Activated CD8-positive, alpha-beta memory T cell treated with anti-CD3 and anti-CD28 coated beads for 1 hour (primary cell): ENCODE measurements at places on chromosomes 12 and 14.

GRCh38 chr14:73239393-73240241 is 2.3 kb downstream of the PAPLN start:
- DNase-seq: no peak

GRCh38 chr12:75816897-75817296 is 214.7 kb downstream of the PHLDA1 start:
- DNase-seq: no peak

DNA sequence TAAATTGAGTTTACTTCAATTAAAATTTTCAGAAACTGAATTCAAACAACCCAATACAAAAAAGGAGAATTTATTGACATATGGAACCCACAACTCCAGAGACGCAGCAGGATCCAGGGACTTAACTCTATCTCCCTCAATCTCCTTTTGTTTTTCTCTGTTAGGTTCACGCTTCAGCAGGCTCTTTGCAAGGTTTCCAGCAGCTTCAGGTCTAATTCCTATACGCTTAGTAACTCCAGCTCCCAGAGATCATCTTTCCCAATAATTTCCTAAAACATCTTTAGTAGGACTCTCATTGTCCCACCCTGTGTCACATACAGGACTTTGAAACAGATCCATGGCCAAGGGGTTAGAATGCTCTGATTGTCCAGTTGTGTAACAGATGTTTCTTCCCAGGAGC is 175.2 kb downstream of the RMST start:
- no peak for DNase-seq

- DNase-seq: no peak
Observed at GRCh38 chr14:63212209-63212608, 8.0 kb downstream of the RHOJ start.

DNA sequence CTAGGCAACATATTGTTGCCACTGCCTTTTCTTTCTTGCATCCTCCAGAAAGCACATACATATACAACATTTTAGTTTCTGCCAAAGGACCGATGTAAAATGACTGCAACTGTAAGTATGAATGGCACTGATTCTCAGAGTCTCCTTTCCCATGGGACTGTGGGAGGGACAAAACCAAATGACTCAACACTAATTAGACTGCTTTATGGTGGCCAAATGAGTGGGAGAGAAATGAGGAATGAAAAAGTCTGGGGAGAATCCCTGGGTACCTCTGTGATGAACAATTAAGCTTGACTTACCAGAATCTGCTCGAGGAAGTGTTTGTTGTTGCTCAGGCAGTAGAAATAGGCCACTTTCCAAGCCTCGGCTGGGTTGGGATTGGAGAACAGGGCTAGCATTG is 10.1 kb downstream of the ZFYVE26 start:
- DNase-seq: no peak

- no peak for DNase-seq
Observed at GRCh38 chr12:117101953-117102799, 3.0 kb upstream of the TESC start.

GRCh38 chr14:96951511-96951910 is 154.3 kb downstream of the VRK1 start:
- DNase-seq: no peak

- no peak for DNase-seq
Observed at GRCh38 chr12:131921866-131922769, 7.0 kb upstream of the PUS1 start.

DNA sequence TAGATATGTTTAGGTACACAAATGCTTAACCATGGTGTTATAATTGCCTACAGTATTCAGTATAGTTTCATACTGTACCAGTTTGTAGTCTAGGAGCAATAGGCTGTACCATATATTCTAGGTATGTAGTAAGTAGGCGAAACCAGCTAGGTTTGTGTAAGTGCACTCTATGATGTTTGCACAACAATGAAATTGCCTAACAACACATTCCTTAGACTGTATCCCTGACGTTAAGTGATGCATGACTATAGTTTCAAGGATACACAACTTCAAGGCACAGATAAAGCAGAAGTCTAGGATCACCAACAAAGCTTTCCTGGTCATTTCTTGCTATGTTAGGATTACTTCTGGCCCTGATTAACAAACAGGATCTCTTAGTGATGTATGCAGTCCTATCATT is 135.1 kb downstream of the SLC38A1 start:
- DNase-seq: no peak

GRCh38 chr14:58808828-58809227 is 171.1 kb downstream of the DACT1 start:
- DNase-seq: no peak

DNA sequence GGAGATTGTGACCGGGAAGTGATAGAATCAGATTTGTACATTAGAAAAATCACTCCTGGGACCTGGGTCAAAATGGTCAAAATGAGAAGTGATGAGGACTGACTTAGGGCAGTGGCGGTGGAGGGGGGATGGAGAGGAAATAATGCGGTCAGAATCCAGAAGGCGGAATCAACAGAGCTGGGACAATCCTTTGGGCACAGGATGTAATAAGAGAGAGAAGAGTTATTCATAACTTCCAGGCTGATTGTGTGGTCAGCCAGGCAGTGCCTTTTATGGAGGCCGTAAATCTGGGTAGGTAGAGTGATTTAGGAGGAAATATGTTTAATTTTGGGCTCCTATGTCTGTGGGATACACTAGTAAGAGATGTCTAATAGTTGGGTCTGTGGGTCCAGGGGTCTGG is 21.6 kb downstream of the FBXL14 start:
- DNase-seq: no peak

- DNase-seq: no peak
Observed at GRCh38 chr14:73463411-73463810, 5.1 kb upstream of the NUMB start.

- no peak for DNase-seq
Observed at GRCh38 chr12:130846369-130846768, 7.3 kb upstream of the STX2 start.

- DNase-seq: no peak
Observed at GRCh38 chr14:23078692-23079116, 16.2 kb downstream of the ACIN1 start.

GRCh38 chr12:127830065-127830460 is 436.9 kb upstream of the TMEM132C start:
- DNase-seq: no peak

GRCh38 chr14:55899531-55899930 is 218.7 kb upstream of the PELI2 start:
- no peak for DNase-seq

GRCh38 chr12:106766393-106766826 is 8.1 kb upstream of the RIC8B start:
- no peak for DNase-seq

DNA sequence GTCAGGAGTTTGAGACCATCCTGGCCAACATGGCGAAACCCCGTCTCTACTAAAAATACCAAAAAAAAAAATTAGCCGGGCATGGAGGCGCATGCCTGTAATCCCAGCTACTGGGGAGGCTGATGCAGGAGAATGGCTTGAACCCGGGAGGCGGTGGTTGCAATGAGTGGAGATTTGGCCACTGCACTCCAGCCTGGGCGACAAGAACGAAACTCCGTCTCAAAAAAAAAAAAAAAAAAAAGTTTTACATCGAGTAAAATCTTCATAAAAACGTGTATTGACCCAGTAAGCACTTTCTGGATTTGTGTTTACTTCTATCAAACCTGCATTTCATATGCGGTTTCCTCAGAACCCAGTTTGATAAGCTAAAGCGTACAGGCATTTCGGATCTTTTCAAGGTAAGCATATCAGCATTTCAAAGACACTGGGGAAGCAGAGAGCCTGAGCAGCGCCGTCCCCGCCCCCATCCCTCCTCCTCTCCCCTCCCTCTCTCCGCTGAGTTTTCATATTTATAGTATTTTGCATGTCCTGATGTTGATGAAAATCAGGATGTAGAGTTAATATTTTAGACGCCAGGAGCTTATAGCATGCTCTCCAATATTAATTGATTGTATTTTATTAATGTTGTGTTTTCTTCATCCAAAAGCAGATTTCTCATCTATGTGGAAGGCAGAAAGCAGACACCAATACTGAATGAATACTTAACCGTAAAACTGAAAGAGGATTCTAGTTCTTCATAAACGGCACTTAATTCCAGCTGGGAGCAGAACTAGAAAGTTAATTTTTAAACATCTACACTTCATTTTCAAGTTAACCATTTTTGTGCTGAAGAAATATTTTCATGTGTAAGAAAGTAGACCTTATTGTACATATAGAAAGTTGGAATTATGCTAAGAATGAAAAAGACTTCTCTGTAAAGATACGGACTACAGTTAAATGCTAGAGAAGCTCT is 9.2 kb upstream of the HIP1R start:
- no peak for DNase-seq

- DNase-seq: no peak
Observed at GRCh38 chr12:12069821-12070548, 754 bp upstream of the BCL2L14 start.

GRCh38 chr12:132486576-132486975 is 3.4 kb upstream of the FBRSL1 start:
- DNase-seq: no peak

GRCh38 chr12:121003650-121004049 is 12.6 kb downstream of the C12orf43 start:
- no peak for DNase-seq

DNA sequence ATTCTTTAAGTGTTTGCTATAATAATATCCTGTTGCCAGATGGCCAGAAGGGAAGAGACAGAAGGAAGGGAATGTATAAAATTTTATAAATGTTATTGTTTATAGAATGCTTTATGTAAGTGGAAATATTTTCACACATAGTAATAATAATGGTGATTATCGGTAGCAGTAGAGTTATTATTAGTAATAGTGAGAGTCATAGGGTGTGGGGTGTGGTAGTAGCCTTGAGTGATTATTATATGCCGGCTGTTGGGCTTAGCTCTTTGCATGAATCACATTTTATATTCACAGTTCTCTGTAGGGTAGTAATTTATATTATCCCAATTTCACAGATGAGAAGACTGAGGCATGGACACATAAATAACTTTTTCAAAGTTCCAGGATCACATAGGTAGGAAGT is 391.4 kb downstream of the C12orf75 start:
- DNase-seq: no peak

GRCh38 chr12:51744957-51745356 is 103.6 kb downstream of the FIGNL2 start:
- no peak for DNase-seq

- no peak for DNase-seq
Observed at GRCh38 chr12:53103860-53104305, 597 bp downstream of the SOAT2 start.

GRCh38 chr14:72237722-72238666 is 305.8 kb downstream of the RGS6 start:
- DNase-seq: no peak
